ENCODE measurements at places on chromosomes 6 and 20.

DNA sequence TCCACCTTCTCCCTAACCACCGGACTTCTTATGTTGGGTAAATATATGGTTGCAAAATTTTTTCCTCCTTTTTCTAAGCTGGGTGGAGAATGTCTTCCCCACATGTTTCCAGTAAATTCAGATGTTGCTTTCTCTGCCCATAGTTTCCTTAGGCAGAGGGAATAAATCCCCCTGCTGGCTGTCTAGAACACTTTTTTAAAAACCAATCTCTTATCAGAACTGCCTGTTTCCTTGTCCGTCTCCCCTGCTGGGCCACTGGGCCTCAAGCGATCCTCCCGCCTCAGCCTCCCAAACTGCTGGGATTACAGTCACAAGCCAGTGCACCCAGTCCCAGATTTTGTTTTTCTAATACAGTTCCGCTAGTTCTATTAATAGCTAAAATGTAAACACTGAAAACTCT lies 9.9 kb upstream of the WFDC2 start:
- no peak for DNase-seq

GRCh38 chr6:111676383-111676782 lies 70.7 kb upstream of the TRAF3IP2 start:
- no peak for DNase-seq

- no peak for DNase-seq
Measured at GRCh38 chr6:42251500-42251899, 33.8 kb upstream of the MRPS10 start.

GRCh38 chr20:20255099-20255498 lies 112.8 kb upstream of the INSM1 start:
- DNase-seq, result no peak

GRCh38 chr20:38608188-38608587 lies 6.6 kb downstream of the ARHGAP40 start:
- no peak for DNase-seq

DNA sequence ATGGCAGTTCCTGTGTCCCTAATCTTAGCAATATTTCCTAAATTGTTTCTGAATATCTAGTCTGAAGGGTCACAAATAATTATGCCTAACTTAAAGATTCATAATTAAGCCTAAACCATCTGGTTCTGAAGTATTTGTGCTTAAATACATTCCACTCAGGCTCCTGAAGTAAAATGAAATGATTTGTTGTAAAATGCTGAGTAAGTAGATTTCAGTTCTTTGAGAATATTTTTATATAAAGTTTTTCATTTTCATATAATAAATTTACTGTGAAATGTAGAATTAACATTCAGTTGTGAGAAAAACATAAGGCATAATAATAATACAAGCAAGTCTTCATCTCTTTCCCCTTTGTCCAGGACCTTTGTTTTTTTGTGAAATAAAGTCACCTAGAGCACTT lies 330.6 kb upstream of the IMPG1 start:
- DNase-seq, result no peak

GRCh38 chr6:142867988-142868812 lies 76.8 kb downstream of the HIVEP2 start:
- no peak for DNase-seq

GRCh38 chr6:35610830-35611229 lies 77.9 kb downstream of the FKBP5 start:
- DNase-seq, result no peak

DNA sequence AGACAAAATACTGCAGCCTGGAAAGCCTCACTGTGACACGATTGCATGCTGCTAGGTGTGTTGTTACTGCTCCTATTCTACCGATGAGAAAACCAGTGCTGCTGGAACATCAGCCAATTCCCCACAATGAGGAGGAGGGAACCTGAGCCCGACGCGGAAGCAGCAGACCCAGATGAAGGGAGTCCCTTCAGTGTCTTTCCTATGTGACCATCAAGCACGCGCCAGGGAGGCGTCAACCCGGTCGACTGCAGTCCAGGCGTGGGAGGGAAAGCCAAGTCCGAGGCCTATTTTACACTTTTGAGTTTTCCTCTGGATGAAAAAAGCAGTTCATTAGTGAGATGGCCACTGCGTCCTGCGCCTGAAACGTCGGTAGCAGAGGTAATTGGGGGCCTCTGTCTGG lies 63.3 kb downstream of the STK35 start:
- no peak for DNase-seq

- DNase-seq, result peak; percentile 31
Measured at GRCh38 chr6:150417899-150418826, 49.4 kb downstream of the IYD start.

DNA sequence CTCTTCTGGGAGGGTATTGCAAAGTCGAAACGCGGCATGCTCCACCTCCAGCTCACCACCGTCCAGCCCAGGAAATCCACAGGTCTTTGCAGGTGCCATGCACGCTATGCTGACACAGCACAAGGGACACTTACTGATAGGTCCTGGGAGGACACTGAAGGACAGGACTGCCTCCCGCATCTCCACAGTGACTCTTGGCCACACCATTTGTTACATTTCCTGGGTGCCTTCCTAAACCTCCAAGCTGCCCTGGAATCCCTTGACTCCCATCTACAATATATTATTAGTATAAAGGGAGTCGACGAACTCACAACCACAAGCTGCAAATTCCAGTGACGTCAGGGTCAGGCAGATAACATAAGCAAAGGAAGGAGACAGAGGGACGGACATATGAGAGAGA lies 106.9 kb downstream of the JPH2 start:
- DNase-seq, result no peak

DNA sequence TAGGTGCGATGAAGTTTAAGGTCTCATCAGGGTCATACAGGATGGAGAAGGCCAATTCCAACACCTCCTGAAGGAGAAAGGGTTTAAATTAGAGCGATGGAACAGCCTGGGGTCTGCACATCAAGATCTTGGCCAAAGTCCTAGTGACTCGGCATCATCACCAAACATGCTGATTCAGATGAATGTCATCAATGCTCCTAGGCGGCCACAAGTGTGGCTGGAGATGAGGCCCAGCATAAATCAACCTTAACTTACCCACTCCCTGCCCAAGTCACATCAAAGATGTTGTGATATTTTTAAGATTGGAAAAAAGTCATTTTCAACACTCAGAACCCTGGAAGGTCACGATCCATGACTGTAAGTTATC lies 37.5 kb downstream of the ELMO2 start:
- DNase-seq, result no peak

DNA sequence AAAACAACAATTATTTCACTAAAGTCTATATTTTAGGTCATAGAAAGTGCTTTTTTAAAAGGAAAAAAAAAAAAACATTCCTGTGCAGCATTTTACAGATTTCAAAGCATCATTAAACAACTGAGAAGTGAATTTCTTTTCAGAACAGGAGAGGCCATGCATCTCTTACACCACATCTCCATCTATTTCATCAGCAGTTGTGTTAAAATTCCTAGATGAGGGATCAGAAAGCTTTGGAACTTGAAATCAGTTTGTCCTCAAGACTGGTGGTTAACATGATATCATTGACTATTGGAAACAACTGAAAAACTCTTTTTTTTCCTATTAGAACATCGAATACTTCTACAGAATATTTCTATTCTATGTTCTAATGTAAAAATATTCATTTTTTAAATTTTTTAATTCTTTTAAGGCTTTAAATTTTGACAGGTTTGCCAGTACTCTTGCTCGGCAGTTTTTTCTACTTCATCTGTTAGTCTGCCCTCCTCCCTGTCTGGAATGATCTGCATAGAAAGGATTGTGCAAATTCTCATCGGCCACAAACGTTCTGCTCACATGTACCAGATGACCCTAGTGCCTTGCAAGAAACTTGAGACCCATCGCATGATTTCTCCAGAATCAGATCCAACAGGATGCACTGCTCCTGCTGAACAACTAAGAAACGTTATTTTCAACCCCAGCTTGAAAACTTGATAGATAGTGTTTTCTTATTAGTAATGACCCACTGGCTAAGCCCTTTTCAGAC lies 411.0 kb upstream of the AGPAT4 start:
- DNase-seq, result no peak

All from central memory CD4-positive, alpha-beta T cell (primary cell).